Esophagus muscularis mucosa (tissue), 4 donors: ENCODE measurements at places on chromosomes 6 and 20.

- no peak for DNase-seq
Observed at GRCh38 chr6:137941995-137942394, 74.9 kb downstream of the TNFAIP3 start.

GRCh38 chr6:146901940-146902816 lies 302.0 kb upstream of the STXBP5 start:
- no peak for DNase-seq

DNA sequence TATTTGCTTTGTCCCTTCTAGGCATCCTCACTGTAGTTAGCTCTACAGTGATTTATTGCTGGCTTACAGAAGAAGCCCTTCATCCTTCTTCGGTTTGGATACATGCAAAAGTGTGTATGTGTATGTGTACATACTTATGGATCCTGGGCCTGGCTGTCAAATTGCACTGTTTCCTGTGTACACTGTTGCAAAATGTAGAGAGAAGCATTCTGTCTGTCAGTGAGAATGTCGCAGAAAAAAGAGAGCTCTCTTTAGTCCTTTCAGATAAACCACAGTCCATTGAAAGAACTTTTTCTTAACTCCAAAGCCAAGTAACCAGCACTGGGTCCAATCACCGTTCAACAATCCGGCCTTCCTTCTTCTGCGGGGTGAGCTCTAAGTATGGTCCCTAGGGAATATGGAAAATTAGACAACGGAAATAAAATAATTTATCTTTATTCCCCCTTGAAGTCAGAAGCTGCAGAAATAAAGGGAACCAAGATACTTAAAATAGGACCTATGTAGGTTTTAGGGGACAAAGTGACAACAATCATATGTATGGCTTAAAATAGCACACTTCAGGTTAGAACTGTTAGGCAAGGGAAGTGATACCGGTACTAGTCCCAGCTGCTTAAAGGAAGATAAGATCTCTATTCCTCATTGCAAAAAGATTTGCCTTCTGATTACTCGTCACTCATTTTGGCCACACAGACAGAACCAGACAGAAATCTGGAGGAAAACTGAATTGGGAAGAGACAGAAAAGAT lies 107.0 kb downstream of the CD83 start:
- DNase-seq, result no peak

DNA sequence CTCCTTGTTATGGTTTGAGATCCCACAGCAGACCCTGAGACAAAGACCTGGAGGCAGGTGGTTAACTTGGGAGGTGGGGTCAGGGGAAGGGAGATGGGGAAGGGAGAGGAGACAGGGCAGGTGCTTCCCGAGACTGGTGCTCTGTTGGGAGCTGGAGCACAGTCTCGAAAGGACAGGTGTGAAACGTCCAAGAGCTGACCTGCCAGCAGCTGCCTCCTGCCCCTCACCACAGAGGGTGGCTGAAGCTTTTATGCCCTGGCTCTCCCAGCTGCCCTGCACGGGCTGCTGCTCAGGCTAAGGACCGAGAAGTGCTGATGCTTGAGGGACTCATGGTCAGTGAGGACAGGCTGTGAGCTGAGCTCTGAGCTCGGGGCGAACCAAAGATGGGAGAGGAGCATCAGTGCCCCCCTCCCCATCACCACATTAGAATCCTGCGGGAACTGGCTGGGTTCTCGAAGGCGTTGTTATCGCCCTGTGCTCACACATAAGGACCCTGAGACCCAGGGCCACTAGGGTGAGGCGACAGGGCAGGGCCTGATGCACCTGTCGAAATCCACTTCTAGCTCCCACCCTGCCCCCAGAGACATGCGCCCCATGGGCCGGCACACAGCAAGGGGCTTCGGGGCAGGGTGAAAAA lies 25.3 kb upstream of the CD93 start:
- DNase-seq, result no peak

DNA sequence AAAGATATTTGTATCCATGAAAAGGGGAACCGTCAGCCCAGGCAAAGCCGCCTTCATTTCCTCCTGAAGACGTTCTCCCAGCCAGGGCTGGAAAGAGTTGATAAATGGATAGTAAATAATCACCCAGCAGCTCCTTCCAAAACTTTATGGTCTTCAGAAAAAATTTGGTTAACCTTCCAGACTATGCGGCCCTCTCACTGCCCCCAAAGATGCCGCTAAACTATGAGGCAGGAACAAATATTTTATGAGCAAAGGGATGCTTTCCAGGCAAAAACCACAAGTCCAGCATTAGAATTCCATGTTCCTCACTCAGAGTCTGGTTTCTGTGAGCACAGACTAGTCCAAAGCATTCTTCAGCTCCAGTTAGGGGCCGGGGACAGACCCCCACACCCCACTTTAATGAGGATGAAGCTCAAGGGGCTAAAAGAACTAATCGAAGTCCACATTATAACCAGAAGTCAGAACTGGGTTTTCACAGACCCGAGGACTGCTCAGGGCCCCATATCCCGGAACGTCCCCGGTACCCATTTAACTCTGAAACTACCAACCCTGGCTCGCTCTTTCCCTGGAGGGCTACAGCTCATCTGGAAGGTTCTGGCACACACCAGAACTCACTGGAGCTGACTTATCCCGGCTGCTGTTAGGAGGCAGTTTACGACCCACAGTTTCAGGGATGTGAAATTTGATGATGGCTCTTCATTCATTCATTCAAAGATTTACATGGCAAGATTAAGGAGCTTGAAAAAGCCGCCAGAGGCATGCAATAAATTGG lies 29.4 kb downstream of the BMP7 start:
- no peak for DNase-seq

DNA sequence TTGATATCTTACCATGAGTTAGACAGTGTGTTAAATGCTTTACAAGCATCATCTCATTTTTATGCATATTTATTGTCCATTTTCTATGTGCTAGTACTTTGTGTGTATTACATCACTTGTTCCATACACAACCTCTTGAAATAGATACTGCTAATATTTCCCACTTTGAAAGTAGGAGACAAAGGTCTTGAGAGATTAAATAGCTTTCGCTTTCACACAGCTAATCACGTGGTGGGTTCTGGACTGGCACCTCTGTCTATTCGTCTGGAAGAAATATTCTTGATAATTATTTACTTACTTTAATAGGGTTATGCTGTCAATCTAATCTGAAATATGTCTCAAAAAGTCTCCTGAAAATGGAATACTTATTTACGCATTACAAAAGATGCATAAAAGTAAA lies 30.2 kb downstream of the EPHA7 start:
- no peak for DNase-seq

DNA sequence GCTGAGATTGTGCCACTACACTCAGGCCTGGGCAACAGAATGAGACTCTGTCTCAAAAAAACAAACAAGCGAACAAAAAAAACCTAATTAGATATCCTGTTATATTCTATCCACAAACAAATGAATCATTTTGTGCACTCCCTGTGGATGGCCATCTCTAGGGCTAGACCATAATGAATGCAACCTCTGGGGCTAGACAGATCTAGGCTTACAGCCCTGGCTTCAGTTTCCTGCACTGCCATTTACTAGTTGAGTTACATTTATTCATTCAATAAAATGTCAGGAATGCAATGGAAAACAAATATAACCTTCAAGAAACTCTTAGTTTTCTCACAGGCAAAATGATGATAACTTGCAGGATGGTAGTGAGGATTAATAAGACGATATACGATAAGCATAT lies 6.6 kb upstream of the RNF8 start:
- no peak for DNase-seq
